Endodermal cell (in vitro differentiated cells): ENCODE measurements at places on chromosomes 5 and 9. TPM values are rescaled to one million over a fixed set of nuclear protein-coding genes. Genes with fewer than 3 reads are reported as not detected.

GRCh38 chr5:135377751-135378680 lies 21.0 kb downstream of the MACROH2A1 start:
- DNase-seq: no peak
- H3K36me3 ChIP-seq: peaks cover 97% of the 10 kb centered on the region
- H3K4me1 ChIP-seq: peaks cover 9% of the 10 kb centered on the region
- no peak overlapping the region for H3K27ac ChIP-seq

DNA sequence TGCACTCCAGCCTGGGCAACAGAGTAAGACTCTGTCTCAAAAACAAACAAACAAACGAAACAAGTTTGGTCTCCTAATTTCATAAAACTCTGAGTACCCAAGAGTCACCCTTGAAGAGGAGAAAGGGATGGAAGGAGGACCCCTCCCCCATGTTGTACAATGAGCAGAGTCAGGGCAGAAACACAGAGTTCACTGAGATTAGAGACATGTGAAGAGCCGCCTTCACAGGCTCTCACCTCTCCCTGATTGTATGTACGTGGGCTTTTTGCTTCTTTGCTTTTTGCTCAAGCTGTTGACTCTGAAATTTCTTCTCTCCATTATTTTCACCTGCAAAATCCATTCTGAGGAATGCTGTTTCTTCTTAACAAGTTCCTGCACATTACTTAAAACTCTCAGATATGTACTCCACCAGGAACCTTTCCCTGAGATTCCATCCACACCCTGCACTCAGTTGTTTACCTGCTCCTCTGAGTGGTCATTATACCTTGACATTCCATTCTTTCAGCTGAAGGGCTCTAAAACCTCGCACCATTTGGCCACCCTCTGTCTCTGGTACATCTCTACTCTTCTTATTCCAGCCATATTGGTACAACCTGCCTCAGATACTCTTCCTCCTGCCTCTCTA lies 44.4 kb upstream of the ABCA1 start:
- H3K27ac ChIP-seq: no peak overlapping the region
- no peak overlapping the region for H3K4me3 ChIP-seq
- H3K4me1 ChIP-seq: no peaks in the 10 kb centered on the region
- no peaks in the 10 kb centered on the region for H3K36me3 ChIP-seq

DNA sequence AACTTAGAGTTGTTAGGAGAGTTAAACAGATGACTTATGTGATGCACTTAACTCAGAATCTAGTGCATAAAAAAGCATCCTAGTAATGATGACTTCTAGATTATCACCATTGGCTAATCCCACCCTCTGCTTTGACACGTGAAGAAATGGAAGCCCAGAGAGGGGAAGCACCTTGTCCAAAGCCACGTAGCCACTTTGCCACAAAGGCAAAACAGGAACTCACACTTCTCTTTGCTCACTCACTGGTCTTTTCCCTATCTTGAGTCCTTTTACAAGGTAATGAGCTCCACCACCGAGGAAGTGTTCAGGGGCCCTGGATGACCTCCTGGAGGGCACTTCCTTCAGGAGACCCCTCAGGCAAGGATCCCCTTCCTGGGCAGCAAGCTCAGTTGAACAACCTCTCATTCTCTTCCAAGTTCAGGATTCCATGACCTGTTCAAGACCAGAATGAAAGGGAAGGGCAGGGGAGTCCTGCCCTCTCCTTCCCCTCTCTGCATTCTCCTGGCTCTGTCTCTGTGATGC lies 89.7 kb downstream of the HRH2 start:
- no peak overlapping the region for H3K27ac ChIP-seq
- no peaks in the 10 kb centered on the region for H3K4me1 ChIP-seq
- H3K27me3 ChIP-seq: peaks cover 18% of the 10 kb centered on the region
- DNase-seq: no peak

DNA sequence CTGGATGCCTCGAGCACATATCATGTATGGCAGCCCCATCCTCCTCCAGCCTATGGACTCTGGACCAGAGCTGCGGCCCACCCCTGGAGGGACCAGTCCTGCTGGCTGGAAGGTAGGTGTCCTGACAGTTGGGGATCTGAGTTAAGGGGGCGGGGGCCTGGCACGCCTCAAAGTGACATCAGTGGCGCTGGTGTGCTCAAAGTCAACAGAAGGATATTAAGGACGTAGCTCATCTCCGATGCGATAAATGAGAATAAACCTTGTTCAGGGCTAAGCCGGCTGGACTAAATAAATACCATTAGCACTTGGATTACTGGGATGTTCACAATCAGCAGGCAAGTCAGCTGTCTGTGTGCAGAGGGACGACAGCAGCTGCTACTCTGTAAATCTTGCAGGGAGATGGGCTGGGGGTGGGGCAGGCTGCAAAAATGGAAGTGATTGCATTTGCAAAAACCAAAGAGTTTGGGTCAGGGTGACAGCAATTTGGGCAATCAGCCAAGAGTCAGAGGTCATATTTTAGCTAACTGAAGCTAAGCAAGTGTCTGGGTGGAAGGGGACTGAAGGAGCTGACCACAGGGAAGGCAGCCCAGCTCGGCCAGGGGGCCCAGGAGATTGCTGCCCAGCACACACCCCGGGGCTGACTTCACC lies 80.0 kb upstream of the LRRTM2 start:
- no peak for DNase-seq
- H3K4me3 ChIP-seq: no peak overlapping the region
- no peaks in the 10 kb centered on the region for H3K27me3 ChIP-seq
- H3K4me1 ChIP-seq: peaks cover 16% of the 10 kb centered on the region

DNA sequence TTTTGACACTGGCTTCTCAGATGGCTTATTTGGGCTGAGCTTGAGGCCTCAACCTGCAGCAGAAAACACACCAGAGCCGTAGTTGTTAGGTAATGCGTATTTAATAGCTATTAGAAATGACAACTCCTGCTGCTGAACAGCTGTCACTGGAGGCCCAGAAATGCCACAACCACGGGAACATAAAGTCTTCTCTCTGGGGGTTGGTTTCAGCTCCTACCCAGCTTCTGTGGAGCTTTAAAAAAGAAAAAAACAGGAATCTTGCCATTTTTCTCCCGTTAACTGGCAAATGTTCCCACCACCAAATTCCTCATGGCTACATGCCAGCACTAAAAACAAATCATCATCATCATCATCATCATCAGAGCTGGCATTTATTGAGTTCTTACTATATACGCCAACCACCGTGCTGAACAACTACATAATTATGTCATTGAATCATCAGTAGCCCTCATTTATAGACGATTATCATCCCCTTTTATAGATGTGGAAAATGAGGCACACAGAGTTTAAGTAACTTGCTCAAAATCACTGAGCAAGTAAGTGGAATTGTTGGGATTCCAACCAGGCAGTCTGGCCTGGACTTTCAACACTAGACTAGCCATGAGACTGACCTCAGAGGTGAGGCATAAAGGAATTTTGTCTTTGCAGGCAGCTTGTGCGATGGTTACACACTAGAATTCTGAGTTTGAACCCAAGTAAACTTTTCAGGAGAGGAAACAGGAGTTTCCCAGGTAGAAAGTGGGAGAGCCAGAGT lies 185.3 kb upstream of the WWC1 start:
- no peak overlapping the region for H3K27ac ChIP-seq
- H3K27me3 ChIP-seq: no peaks in the 10 kb centered on the region
- H3K4me1 ChIP-seq: peaks cover 4% of the 10 kb centered on the region
- H3K36me3 ChIP-seq: no peaks in the 10 kb centered on the region

DNA sequence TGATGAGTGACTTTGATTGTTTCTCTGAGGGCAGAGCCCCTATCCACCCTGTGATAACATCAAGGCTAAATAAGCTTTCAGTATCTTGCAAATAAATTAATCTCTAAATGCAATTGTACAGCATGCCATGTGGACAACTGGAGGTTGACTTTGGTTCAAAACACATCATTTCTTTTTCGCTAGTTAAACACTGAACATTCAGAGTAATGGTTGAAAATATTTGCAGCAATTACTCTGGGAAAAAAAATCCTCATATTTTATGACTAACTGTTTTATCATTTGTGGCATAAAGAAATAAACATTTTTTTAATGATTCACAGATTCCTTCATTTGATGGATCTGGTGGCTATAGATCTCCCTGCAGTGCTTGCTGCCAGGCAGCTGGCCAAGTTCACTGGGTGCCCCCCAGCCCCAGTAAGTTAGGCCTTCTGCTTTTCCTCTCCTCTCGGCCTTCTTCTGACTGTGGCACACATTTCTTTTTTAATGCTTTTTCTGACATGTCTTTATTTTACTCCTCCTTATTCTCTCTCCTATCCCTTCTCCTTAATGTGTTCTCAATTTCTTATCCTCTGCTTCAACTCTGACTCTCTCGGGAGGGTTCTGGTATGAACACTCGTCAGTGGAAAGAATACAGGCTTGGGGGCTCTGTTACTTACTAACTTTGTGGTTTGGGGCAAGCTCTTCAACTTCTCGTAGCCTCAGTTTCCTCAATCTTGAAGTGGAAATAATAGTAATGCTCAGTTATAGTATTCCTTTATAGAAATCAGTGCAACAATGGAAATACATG lies 69.6 kb downstream of the ADAMTSL1 start:
- H3K36me3 ChIP-seq: no peaks in the 10 kb centered on the region
- H3K4me1 ChIP-seq: no peaks in the 10 kb centered on the region
- H3K4me3 ChIP-seq: no peak overlapping the region
- H3K27ac ChIP-seq: no peak overlapping the region
- no peak for DNase-seq

- no peaks in the 10 kb centered on the region for H3K27me3 ChIP-seq
- H3K27ac ChIP-seq: no peak overlapping the region
- no peaks in the 10 kb centered on the region for H3K36me3 ChIP-seq
- H3K4me1 ChIP-seq: no peaks in the 10 kb centered on the region
These were observed 1381.8 kb downstream of the EFNA5 start for GRCh38 chr5:106288979-106289378.

DNA sequence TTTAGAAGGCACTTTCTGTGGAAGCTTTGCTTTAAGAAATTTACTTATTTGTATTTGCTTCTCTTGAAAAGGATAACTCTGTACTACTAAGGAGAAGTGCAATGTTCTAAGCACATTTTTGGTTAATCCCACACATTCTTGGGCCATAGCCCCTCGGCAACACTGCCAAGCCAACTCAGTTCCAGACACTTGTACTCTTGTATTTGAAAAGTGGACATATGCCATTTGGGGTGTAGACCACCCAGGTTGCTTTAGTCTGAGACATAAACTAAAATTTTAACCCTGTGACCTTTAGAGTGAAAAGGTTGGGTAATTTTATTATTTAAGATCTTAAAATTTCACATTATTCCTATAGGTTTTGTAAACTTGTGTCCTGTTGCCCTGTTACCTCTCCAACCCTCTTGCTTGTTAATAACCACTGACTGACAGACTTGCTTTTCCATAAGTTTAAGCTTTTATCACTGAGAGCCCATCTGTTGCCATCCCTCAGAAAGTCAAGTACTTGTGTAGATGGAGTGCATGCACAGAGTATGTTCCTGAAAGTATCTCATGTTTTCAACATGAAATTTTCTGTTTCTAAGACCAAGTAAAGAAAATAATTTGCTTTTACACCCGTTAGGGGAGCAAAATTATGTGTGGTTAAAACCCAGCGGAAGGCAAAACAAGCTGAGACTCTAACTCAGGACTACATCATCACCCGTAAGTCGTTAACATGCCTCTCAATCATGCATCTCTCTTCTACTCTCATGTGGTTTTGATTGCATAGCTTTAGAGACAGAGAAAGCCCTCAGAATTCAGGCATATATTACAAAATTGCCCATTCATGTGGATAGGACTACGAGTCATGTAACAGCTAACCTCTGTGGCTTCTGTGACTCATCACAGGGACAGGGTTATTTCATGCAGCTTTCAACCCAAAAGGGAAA lies 117.3 kb downstream of the GDNF start:
- no peak overlapping the region for H3K4me3 ChIP-seq
- no peaks in the 10 kb centered on the region for H3K36me3 ChIP-seq
- DNase-seq: no peak
- H3K27me3 ChIP-seq: no peaks in the 10 kb centered on the region
- peaks cover 2% of the 10 kb centered on the region for H3K4me1 ChIP-seq

CLTA gene
- 240 and 245 TPM in 2 replicates for total RNA-seq

C5orf22 gene
- 28.8 to 52.7 TPM (median 46.2 TPM) in 3 replicates for total RNA-seq
